NCI-H1092 treated with DMSO at 0.1 percent for 48 hours (cell line): ENCODE measurements at places on chromosomes 1 and 21.

DNA sequence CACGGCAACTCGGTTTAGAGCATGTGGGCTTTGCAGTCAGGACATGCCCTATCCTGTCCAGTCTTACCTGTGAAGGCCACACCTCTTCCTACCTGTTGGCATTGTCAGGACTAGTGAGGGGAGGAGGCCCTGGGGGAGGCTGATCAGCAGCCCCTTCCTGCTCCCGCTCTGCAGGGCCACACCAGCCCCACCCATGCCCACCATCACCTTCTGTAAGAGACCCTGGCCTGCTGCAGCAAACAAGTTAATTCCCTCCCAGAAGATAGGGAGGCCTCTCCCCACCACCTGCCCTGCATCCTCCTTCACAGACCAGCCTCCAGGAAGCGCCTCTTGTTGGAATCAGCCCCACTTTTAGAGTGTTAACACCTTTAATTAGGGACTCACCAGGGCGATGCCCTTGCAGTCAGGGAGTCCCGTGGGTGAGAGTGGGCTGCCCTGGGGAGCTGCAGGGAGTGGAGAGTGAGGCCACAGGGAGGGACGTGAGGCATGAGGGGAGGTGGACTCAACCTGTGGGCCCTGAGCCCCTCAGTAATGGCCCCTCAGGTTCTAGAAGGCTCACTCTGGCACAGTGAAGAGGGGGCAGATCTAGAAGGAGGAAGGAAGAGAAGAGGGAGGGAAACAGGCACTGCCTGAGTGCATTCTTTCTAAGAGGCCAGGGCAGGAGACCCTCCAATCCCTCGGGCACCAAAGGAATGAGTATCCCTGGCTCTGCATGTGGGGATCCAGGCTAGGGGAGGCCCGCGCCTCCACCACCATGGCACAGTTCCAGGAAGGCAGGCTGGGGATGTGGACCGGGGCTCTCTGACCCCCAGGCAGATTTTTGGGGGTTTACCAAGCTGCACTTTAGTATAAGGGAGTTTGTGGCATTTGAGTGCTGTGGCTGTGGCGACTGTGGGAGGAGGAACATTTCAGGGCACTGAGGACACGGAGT, 8.2 kb downstream of the UMODL1 start:
- no peak for DNase-seq

- DNase-seq: no peak
Observed at GRCh38 chr21:33869873-33870272, 45.7 kb downstream of the ATP5PO start.

GRCh38 chr1:226730071-226730470, 9.0 kb downstream of the ITPKB start:
- no peak for DNase-seq

GRCh38 chr1:30774550-30775432, 17.2 kb upstream of the LAPTM5 start:
- DNase-seq: no peak

DNA sequence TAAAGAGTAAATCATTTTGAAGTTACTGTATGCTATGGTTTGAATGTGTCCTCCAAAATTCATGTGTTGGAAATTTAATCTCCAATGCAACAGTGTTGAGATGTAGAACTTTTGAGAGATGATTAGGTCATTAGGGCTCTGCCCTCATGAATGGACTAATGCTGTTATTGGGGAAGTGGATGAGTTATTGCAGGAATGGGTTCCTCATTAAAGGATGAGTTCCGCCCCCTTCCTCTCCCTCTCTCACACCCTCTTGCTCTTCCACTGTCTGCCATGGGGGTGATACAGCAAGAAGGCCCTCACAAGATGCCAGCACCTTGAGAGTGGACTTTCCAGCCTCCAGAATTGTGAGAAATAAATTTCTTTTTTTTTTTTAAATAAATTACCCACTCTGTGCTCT, 97.6 kb downstream of the ATP1A1 start:
- DNase-seq: no peak

DNA sequence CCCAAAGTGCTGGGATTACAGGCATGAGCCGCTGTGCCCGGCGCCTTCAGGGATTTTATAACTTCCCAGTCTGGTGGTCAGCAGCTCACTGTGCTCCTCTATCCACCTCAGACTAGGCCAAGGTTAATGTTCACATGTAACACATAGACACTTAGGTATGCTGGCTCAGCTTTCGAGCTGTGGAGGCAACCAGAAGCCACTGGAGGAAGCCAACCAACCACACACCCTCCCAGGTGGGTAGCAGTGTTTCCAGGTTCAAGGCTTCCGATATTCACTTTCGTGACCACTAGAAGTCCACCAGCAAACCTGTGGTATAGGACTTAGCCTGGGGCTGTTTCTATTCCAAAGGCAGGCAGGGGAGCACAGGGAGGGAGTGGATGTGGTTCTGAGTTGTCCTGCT, 255.9 kb upstream of the KIAA0040 start:
- no peak for DNase-seq

DNA sequence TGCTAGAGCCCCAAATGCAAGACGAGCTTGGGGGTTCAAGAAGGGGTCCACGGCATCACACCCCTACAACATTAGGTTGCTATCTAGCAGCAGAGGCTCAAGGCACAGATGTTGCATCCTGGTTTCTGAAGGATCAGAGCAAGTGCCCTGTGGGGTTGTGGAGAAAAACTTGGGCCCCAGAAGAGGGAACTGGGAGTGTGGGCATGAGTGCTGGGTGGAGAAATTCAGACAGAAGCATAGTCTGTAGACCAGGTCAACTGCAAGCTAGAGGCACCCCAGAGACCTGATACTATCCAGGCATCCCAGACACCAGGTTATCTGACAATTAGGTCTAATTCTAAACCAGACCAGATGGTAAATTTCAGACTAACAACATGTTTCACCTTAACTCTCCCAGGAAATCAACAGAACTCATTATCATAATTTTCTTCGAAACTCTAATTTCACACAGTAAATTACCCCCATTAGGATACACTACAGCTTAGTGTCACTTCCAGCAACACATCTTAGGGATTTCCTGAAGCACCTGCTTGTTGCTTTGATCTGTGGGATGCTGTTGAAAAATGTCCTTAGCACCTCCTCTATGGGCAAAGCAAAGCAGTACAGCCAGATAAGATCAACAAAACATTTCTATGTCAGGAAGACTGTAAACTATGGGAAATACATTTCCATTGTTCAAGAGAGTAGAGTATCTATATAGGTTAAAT, 179.3 kb downstream of the VAV3 start:
- no peak for DNase-seq

DNA sequence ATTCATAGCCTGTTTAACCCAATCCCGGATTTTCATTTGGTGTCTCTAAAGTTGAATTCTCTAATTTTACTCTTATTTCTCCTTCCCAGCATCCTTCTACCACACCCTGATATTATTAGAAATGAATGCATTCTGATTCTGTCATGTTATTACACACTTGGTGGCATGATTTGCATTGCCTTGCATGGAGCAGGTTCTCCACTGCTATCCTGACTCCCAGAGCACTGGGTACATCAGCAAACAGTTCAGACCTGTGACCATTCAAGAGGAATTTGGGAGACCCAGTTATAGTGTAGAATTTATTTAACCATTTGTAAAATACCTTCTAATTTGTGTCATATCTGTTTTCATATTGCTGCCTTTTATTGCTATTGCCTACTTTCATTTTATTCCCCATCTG, 2.6 kb downstream of the LRRC8B start:
- DNase-seq: no peak

- no peak for DNase-seq
Observed at GRCh38 chr1:244779410-244779809, 56.0 kb upstream of the COX20 start.

GRCh38 chr1:203926025-203926540, 64.7 kb downstream of the SNRPE start:
- no peak for DNase-seq

GRCh38 chr1:49294539-49294938, 517.8 kb upstream of the BEND5 start:
- no peak for DNase-seq

GRCh38 chr1:2232916-2233438, 4.9 kb downstream of the SKI start:
- DNase-seq: no peak

DNA sequence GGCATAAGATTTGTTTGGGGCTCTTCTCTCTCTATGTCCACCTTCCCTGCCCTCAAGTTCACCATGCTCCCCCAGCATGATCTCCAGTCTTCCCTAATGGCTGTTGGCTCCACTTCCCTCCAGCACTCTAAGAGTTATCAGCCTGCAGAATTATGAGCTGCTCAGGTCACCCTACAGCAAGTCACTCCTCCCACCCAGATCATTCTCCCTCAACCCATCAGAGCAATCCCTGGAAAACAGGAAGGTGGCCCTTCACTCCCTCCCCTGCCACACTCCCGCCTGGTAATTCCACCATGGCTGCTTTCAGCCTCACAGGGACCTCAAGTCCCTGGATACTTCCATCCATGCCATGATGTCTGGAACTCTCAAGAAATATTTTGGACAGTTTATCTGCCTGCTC, 104.5 kb downstream of the KCNJ15 start:
- no peak for DNase-seq

DNA sequence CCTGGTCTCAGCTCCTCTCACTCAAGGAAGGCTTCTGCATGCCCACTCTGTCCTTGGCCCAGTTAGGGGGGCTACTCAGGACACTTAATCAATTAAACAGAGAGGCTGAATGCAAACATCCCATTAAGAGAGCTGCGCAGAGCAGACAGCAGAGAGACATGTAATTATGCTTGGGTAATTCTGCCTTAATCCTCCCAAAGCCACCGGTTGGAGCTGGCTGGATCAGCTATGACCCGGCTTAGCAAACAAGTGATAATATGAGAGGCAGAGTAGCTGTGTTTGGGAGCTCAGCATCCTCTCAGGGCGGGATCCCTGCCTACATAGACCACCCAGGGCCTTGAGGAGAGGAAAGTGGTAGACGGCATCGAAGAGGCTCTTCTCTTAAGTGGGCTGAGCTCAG, 183.2 kb downstream of the GRIK3 start:
- no peak for DNase-seq

- DNase-seq: no peak
Observed at GRCh38 chr1:84089465-84089864, 54.6 kb upstream of the PRKACB start.

DNA sequence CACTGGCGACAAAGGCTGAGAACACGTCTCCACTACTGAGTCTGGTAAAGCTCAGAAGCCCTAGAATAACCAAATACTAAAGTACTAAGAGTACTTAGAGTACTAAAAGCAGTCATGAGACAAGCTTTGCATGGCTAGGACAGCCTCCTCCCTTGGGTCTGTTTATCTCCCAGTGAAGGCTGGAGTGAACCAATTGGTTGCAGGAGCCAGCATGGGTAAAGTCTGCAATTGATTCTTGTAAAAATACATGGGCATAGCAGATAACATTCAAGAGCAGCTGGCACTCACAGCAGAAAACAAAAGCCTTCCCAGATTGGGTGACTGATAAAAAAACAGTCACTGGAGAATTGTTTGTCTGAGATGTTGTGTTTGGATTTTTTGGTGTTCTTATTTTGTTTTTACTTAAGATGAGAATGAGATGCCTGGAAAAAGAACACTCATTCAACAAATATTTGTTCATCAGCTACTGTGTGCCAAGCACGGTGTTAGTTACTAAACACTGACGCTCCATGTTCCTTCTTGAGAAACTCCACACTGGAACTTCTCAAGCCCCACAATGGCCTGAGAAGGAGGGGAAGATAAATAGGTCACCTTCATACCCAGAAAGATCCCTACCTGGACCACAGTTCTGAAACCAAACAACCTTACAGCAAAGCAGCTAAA, 3.7 kb downstream of the IRF6 start:
- DNase-seq: peak; percentile 32

GRCh38 chr1:65049941-65050713, 83.8 kb upstream of the JAK1 start:
- DNase-seq: no peak

DNA sequence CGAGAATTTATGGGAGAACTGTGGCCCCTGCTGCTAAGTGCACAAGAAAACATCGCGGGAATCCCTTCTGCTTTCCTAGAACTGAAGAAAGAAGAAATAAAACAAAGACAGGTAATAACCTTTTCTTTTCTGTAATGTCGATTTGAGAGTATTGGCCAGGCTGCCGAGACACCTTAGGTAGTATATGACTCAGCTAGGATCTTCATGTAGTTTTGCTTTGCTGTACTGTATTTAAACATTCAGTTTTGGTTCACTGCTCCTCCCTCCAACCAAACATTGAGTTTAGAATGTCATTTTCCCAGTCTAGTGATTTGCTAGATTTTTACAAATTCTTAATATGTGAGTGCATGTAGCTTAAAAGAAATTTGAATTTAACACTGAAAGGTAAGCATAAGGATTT, 5.8 kb downstream of the SRRM1 start:
- DNase-seq: no peak

DNA sequence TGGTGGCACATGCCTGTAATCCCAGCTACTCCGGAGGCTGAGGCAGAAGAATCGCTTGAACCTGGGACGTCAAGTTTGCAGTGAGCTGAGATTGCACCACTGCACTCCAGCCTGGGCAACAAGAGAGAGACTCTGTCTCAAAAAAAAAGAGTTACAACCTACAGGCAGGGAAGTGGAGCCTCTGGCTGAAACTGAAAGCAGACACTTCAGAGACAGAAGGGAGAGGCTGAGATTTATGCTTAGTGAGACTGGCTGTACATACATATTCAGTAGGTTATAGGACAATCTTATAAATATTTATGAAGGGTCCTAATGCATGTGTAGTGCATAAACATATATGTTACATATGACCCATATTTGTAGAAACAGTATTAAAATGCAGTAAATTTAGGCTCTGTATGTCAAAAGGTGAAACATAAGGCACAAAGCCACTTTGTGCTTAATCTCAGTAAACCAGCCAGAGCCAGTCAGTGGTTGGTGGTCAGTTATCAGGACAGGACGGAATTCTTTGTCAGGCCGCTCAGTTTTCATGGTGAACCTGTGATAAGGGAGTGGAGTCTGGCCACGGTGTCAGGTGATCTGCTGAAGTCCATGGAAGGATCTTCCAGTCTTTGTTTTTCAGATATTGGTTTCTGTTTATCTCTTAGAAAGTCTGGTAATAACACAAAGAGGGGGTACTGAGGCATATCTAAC, 13.7 kb downstream of the RHEX start:
- DNase-seq: no peak

- DNase-seq: no peak
Observed at GRCh38 chr1:34408011-34408410, 231.3 kb downstream of the C1orf94 start.

- DNase-seq: no peak
Observed at GRCh38 chr1:247119600-247120407, 15.6 kb upstream of the ZNF669 start.

- DNase-seq: no peak
Observed at GRCh38 chr21:45941717-45942546, 39.6 kb upstream of the COL6A1 start.

- DNase-seq: no peak
Observed at GRCh38 chr1:3891329-3891865, 8.7 kb downstream of the C1orf174 start.

DNA sequence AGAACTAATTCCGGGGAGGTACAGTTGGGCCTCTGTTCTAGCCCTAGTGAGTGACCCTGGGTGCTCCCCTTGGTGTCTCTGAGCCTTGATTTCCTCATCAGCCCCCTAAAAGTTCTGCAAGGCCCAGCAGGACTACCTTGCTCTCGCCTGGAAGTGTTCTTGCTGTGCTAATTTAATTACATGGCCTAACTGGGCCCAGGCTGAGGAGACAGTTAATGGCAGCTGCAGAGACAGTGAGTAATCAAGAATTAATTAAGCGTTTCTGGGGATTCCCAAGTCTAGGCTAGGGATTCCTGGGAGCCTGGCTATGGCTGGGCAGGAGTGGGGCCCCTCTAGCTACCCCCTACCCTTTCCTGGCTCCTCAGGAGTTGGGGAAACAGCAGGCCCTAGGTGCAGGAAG, 24.7 kb upstream of the DMBX1 start:
- no peak for DNase-seq
